NCI-H446 treated with DMSO at 0.1 percent for 48 hours (cell line): ENCODE measurements at places on chromosomes 13 and 19.

DNA sequence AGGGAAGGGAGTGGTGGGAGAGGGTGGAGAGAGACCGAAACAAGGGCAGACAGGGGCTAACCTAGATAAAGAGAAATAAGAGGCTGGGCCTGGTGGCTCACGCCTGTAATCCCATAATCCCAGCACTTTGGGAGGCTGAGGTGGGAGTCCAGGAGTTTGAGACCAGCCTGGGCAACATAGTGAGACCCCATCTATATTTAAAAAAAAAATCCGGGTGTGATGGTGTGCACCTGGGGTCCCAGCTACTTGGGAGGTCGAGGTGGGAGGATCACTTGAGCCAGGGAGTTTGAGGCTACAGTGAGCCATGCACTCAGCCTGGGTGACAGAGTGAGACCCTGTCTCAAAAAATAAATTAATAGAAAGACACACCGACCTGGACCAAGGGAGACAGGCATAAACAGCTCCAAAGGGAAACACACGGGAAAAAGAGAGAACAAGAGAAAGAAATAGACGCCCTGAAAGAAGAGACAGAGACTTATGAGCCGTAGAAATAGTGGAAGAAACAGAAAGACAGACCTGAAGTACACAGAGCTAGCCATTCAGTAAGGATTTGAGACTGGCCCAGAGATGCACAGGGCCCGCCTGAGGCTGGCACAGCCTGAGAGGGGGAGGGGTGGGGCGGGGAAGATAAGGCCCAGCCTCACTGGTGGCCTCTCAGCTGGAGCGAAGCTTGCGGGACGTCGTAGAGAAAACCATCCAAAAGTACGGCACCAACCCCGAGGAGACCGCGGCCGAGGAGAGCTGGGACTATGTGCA, 2.2 kb downstream of the CD37 start:
- no peak for DNase-seq

GRCh38 chr19:48628486-48629296, 8.5 kb downstream of the DBP start:
- DNase-seq: no peak

GRCh38 chr19:14978161-14978776, 1.4 kb downstream of the SLC1A6 start:
- no peak for DNase-seq

- no peak for DNase-seq
These were observed 1.2 kb downstream of the GPR12 start for GRCh38 chr13:26759249-26759906.

DNA sequence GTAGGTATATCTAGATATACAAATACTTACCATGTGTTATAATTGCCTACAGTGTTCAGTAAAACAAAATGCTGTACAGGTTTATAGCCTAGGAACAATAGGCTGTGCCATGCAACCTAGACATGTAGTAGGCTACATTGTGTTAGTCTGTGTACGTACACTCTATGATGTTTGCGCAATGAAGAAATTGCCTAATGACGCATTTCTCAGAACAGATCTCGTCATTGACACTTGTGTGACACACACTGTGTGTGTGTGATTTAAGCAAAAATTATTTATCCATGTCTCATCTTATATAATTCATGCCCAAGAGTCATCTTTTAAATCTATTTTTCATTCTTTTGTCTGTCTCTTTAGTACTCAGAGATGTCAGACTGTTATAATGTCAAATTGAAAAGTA, 1888.8 kb upstream of the PCDH20 start:
- no peak for DNase-seq

DNA sequence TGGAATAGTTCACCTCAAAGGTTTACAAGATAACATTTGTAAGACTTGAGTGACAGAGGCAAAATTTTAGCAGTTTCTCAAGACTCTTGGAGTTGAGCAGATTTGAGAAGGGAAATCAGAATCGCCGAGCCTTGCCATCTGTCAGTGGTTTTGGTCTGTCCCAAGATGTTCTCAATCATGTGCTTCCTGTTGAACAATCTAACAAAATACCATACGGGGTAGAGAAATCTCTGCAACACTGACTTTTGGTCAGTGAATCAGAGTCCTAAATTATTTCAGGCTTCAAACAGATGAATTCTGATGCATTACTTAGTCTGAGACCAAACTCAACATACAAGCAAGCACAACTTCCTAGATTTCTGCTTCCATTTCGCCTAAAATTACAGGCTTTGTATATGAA, 3.8 kb downstream of the KCTD12 start:
- DNase-seq: no peak

GRCh38 chr19:49427339-49427738, 2.2 kb downstream of the GFY start:
- DNase-seq: no peak

- DNase-seq: no peak
These were observed 2.9 kb upstream of the PTOV1 start for GRCh38 chr19:49847731-49848696.

- no peak for DNase-seq
These were observed 44.6 kb downstream of the DLEU7 start for GRCh38 chr13:50798923-50799322.

GRCh38 chr19:16875584-16876555, 12.9 kb upstream of the F2RL3 start:
- no peak for DNase-seq

DNA sequence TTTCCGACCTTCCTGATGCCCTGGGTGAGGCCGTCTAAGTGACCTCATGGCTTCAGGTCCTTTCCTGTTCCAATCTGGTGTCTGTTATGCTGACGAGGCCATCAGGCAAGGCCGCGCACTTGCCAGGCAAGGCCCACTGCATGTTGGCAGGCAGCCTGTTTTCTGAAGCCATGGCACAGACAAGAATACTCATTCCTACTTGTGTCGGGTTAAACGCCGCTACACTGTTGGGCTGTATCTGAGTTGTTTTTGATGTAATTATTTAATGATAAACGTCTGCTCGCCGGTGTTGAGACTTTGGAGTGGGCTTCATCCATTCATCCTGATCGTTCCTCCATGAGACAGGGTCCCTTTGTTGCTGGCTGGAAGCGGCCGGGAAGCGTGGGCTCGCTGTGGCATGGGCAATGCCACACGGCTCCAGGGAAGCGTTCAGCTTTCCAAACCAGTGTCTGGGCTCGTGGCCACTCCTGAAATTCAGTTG, 92.1 kb downstream of the ATP11A start:
- DNase-seq: peak; percentile 0

DNA sequence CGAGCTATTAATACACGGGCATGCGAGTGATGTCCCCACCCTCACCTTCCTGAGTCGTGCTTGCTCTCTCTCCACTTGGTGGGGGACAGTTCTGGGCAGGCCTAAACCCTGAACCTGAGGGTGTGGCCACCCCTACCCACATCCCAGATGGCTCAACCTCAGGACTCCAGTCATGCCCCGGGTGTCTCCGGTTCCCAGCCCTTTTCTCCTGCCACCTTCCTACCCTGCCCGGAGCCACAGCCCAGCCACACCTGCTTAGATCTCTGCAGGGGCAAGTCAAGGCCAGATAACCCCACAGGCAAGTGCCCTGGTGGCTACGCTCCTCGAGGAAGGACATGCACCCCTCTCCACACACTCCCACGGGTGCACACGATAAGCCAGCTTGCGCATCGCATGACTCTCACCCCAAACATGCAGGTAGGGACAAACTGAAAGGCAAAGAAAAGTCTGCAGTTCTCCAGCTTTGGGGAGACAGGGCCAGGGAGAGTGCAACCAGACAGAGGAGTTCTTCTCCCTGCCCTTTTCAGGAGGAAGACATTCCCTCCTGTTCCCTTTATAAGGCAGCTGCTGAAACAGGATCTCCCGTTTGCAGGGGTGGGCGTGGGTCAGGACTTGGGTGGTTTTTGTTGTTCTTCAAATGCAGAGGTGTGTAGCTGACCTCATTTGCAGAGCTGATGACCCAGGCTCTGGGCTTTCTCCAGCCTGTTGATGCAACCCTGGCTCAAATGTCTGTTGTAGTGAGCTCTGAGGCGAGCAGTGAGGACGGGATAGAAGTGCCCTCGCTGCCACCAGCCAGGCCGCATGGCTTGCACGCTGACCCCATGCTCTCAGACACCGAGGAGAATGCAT, 88.6 kb downstream of the DPF1 start:
- no peak for DNase-seq

GRCh38 chr19:45677351-45678230, 9.6 kb downstream of the GIPR start:
- DNase-seq: no peak

DNA sequence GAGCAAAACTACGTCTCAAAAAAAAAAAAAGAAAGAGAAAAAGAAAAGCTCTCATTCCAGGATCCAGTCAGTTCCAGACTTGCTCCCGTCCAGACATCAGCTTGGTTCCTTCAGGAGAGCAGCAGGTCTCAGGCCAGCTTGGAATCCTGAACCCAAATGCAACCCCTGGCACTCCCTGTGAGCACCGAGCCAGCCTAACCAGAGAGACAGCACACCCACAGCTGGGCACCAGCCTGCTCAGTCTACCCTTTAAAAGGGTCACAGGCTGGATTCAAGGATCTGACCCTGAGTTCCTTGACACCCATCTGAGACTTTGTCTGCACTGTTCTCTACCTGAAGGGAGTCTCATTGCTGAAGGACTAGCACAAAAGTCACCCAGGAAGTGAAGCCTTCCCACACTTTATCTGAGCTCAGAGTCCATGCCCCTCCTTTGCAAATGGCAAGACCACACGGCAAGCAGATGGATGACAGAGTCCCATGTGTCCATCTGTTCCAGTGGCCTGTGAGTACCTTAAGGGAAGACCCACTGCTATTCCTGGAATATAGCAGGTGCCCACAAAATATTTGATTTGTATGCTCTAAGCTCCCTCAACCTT, 1.4 kb downstream of the PEPD start:
- DNase-seq: no peak

DNA sequence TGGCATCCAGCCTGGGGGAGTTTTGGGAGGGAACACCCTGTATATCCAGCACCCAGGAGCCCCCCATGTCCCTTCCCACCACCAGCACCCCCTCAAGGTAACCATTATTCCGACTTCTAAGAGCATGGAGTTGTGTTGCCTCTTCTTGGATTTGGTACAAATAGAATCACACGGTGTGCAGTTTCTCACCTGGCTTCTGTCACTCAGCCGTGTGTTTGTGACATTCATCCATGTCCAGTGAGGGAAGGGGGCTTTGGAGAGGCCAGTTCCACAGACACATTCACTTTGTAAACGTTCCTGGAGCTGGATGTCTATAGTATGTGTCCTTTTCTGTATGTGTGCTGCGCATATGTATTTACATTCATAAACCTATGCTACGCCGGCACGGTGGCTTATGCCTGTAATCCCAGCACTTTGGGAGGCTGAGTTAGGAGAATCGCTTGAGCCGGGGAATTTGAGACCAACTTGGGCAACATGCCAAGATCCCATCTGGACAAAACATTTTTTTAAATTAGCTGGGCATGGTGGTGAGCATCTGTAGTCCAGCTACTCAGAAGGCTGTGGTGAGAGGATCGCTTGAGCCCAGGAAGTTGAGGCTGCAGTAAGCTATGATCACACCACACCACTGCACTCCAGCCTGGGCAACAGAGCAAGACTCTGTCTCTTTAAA, 36.6 kb downstream of the MYH14 start:
- no peak for DNase-seq

GRCh38 chr13:61286148-61286745, 129.4 kb downstream of the PCDH20 start:
- no peak for DNase-seq

GRCh38 chr13:50014386-50014785, 858 bp upstream of the KCNRG start:
- DNase-seq: no peak

DNA sequence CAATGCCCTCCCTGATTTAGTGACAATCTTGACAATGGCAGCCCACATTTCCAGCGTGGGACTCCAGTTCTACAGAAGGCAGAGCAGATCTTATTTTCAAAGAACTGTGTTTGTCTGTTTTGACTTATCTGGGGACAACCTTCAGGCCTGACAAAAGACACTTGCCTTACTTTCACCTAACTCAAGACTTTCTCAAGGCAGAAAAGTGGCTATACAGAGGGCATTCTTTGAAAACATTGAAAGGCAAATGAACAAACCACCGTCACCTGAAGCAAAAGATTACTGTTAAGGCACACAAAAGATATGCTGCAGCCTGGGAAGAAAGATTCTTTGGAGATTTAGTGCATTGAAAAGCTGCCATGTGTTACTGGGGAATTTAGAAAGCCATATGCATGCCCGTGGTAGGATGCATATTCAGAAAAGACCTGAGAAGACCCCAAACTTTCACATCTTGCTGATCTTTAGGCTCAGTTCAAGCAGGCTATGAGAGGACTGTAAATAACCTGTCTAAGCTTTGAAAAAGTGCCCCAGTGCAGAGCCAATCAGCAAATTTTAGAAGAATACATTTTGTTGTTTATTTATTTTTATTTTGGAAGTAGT, 82.8 kb downstream of the TSC22D1 start:
- DNase-seq: no peak

DNA sequence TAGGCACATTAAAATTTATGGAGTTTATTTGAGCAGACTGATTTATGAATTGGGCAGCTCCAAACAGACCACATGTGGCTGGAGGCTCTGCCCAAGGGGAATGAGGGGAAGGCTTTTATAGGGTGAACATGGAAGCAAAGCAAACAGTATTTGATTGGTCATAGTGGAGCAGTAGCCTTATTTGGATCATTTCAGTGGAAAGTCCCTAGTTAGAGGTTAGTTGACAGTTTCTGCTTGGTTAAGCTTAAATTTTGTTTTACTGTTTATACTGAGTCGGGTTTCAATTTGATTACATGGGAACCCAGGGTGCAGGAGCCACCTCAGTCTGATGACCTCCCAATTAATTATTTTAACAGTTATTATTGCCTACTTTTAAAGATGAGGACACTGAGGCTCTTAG, 140.5 kb downstream of the NDFIP2 start:
- no peak for DNase-seq

DNA sequence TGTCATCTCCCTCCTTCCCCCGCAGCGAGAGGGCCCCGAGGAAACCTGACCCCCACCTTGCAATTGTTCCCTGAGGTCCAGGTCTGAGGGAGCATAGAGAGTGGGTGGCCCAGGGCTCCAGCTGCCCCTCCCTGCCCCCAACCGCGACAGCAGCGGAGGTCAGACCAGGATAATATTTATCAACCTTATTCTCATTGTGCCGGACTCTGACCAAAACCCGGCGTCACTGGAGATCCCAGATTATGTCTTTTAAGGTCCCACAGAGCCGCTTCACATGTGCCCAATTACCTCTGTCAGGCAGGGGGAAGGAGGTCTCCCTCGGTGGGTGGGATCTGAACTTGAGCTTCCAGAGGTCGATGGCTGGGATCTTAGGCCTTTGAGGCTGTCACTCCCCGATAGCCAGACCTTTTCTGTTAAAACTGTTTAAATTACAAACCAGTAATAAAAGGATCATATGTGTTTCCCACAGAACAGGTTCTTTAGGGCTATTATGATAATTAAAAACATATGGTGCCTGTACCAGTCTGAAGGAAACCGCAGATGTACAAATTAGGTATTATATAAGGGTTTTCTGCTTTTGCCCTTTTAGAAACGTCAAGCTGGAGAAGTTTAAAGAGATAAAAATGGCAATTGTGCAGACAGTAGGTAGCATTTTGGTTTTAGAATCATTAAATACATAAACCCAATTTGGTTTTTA, 195.5 kb downstream of the ZNF536 start:
- DNase-seq: no peak
